Activated CD8-positive, alpha-beta memory T cell treated with anti-CD3 and anti-CD28 coated beads for 4 hours (primary cell): ENCODE measurements at places on chromosomes 3 and 15.

DNA sequence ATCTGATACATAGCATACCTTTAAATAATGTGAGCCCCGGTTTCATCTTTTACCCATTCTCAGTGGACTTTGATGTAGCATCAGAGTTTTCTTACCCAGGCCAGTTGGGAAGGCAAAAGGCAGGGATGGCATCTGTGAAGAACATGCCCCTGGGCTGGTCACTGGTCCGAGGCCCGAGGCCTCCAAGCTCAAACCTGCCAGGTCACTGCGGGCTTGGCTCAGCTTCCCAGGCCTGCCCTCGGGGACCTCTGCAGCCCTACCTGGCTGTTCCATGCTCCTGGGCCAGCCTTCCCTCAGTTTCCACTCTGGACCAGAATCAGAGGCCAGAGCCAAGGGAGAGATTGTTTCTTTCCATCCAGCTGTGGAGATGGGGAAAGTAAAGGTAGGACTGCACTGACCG, 26.9 kb downstream of the NR1I2 start:
- no peak for DNase-seq

GRCh38 chr15:63857461-63857856, 23.7 kb upstream of the HERC1 start:
- no peak for DNase-seq

GRCh38 chr3:30477149-30477921, 129.1 kb upstream of the TGFBR2 start:
- no peak for DNase-seq

DNA sequence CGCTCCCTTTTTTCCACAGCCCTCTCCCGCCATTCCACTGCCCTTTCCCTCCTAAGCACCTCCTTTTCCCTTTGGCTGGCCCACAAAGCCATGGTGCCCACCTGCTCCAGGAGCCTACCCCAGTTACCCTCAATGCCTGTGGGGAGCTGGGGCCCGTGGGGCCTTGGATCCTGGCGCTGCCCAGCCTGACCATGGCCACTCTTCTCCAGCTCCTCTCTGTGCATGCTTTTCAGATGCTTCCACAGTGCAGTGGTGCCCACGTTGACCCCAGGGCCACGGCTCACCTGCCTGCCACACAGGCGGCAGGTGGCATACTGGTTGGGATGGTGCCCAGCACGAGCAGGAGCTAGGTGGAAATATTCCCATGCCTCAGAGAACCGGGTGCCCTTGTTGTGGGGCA, 1.5 kb downstream of the ZBED2 start:
- no peak for DNase-seq

- DNase-seq = no peak
Observed at GRCh38 chr3:157436583-157437291, at the start of gene PTX3. TSS of gene PTX3 (plus strand) at chr3:157436850. CDS start at chr3:157436934, 84 bp downstream.

- DNase-seq = no peak
Observed at GRCh38 chr3:7813365-7813764, 688.3 kb upstream of the LMCD1 start.

- no peak for DNase-seq
Observed at GRCh38 chr3:127409421-127410136, 121.7 kb upstream of the PRR20G start.

DNA sequence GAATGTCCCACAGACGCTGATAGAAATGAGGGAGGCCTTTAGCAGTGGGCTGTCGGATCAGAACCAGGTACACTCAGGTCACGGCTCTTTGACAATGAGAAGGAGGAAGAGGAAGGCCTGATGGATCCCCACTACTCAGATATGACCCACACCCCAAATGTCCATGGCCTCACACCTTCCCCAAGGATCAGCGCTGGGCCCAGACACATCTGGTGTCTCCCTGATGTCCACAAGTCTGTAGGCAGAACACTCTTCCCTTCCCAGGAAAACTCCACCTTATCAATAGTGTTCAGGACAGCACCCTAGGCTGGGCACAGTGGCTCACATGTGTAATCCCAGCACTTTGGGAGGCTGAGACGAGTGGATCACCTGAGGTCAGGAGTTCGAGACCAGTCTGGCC, 33.3 kb upstream of the SFMBT1 start:
- no peak for DNase-seq

DNA sequence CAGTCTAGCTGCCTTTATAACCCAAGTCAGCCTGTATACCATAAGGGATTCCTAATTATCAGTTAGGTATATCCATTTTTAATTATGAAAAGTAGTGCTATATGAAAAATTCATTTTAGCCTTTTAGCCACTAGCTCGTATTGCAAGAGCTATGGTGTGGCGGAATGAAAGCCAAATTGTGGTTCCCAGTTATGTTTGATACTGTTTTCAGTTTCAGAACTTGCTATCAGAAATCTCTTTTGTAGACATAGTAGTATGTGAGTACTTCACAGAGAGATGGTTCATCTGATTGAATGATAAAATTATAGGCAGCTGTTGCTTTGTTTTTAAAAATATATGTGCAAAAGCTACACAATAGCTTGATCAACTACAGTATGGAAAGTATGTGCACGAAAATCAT, 134.6 kb downstream of the SLC25A26 start:
- DNase-seq = no peak

DNA sequence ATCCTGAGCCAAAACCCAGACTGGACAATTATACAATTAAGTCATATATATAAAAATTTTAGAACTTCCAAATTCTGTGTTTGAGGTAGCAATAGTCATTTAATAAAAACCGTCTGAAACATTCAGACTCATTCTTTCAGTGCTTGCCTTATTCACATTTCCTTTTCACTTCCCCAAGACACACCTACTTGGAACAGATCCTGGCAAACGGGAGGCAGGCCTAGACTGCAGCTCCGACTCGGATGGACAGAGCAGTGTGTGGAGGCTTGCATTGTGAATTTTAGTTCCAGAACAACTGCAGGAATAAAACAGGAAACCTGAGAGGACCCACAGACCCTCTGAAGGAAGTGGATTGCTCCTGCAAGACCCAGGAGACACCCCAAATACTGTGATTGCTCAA, 341.4 kb downstream of the CNTN3 start:
- DNase-seq = no peak

GRCh38 chr3:123485551-123485950, 36.7 kb upstream of the ADCY5 start:
- no peak for DNase-seq

DNA sequence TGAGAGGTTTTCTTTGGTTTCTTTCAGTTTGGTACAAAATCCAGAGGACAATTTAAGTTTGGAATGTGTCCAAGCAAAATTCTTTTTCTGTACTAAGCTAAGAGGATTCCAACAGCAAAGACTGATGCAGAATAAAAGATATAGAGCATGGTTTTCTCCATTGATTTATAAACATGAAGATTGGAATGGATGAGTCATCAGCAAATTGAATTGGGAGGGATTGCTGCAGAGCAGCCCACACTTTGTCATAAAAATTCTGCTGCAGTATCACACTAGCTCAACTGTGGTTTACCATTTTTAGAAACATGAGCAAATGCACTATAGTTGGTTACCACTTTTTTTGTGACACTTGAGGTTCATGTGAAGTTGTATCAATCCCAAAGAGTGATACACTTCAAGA, 16.1 kb upstream of the LARP6 start:
- no peak for DNase-seq

- DNase-seq = no peak
Observed at GRCh38 chr3:126300761-126301481, 56.3 kb downstream of the KLF15 start.

DNA sequence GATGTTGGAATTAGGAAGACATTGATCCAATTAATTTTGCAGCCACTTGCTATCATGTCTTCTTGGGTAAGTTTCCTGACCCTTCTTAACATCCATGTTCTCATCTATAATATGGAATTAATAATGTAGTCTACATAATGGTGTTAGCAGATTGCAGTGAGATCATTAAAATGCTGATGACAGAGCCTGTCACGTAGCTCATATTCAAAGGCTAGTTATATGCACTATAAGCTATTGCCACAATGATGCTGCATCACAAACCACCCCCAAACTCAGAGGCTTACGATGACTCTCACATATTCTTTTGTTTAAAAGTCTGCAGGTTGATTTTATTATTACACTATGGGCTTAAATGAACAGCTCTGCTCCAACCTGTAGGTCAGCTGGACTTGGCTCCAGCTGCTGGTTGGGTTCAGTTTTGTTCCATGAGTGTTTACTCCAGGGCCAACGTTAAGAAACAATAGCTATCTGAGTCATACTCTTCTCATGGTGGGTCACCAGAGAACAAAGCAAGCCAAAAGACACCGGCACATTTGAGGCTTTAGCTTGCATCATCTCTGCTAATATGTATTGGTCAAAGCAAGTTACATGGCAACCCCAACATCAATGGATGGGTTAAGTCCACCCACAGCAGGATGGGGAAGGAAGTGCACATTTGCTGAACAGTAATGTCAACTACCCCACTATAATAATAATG, 250.0 kb upstream of the SLCO3A1 start:
- no peak for DNase-seq

GRCh38 chr3:185292238-185292637, 38.4 kb upstream of the EHHADH start:
- no peak for DNase-seq
